Coronary artery (tissue), 2 donors: ENCODE measurements at places on chromosomes 2 and 18.

DNA sequence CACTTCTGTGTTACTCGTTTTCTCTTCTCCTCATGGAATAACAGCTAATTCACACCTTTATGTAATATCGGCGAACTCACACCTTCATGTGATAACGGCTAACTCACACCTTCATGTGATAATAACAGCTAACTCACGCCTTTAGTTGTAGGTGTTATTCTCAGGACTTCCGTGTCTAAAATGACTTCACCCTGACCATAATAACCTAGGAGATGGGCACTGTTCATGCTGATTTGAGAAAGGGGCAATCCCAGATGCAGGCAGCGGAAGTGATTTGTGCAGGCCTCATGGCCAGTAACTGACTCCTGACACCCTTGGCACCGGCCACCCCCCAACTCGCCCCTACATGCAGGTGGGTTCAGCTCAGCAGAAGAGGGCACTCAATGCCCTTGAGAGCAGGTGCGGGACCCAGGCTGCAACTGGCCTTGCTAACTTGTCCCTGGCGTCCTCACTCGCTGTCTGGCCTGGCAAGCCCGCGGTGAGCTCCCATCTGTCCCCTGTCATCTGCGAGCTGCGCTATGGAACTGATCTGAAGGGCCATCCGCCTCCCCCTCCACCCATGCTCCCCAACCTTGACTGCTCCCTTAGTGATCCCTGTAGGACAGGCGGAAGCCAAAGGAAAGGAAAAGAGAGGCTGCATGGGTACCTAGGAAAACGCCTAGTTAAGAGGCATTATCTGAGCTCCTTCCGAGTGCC lies 42.6 kb upstream of the MTCL1 start:
- DNase-seq = no peak

DNA sequence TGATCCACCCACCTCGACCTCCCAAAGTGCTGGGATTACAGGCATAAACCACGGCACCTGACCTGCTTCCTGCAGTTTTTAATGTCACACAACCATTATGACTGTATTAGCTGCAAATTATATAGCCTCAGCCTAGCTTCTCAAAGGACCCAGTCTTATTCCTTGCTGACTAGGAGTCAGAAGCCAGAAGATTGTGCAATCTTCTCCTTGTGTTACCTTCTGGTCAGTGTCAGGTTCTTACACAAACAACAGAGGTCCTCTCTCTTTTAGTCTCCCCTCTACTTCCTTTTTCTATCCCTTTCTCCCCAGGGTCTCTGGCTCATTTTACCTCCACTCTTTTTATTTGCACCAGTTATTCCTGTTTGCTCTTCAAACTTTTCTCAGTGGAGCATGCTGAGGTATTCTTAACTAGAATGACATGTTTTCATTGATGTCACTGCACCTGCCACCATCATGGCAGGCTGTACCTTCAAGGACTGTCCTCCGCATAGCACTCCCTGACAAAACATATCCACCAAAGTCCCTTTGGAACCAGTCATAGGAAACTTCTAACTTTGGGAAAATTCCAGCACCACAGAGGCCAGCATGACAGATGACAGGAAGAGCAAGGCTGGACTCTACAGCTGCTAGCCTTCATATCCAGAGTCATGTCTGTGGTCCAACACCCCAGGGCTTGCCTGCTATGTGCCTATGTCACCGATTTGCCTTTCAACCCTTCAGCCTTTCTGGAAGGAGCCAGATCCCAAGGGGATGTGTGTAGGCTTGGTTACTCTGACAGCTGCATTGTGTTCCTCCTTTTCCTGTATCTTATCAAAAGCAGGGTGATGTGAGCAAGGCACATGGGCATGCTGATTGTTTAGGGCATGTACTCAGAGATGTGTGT lies 45.2 kb upstream of the EPC2 start:
- DNase-seq = no peak

GRCh38 chr2:2536416-2537056 lies 205.5 kb upstream of the MYT1L start:
- no peak for DNase-seq

DNA sequence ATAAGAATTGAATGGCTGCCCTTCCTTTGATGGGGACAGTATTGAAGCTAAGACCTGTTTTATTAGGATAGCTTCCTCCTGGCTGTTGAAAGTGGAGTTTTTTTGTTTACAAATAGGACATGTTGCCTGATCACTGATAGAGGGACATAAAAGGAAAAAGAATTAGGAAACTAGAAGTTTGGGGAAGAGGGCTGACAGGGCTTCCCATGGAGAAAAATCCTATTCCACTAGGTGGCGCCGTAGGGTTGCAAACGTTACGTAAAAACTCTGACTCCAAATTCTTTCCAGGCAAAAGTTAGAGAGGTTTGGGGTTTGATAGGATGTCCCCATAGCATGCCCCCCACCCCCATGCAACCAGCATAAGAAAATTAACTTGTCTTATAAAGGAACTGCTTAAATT lies 11.1 kb upstream of the RBFA start:
- DNase-seq = no peak
